Left lung (tissue), 14 donors: ENCODE measurements at places on chromosomes 4 and X. TPM values are rescaled to one million over a fixed set of nuclear protein-coding genes. Genes with fewer than 3 reads are reported as not detected.

The TAF7L gene
- not detected for total RNA-seq

The OFD1 gene
- total RNA-seq = 19.1 TPM

The RAB40AL gene
- total RNA-seq = 0.58 TPM

The TCEAL6 gene
- total RNA-seq = not detected

The HAND2 gene
- total RNA-seq = not detected

The NHSL2 gene
- 9.2 TPM for total RNA-seq
